ENCODE measurements at places on chromosomes 6 and 20.
A peak's percentile ranks its signal among the peaks of the same experiment; 100 is the strongest.

DNA sequence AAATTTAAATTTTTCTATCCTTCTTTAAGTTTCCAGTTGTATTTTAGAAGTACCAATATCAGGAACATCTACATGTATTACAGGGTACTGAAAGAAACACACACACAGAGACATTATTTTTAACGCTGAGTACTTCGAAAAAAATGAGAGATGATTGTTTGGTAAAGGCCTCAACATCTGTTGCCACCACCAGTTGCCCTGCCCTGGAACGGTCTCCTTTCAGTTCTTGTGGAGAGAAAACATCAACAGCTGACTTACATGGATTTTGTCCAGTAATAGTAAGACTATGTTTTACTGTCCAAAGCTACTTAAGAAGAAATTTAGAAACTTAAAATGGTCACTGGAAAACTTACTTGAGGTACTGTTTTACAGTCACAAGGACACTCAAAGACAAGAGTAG, 16.7 kb downstream of the HMGCLL1 start:
- no peak for DNase-seq

DNA sequence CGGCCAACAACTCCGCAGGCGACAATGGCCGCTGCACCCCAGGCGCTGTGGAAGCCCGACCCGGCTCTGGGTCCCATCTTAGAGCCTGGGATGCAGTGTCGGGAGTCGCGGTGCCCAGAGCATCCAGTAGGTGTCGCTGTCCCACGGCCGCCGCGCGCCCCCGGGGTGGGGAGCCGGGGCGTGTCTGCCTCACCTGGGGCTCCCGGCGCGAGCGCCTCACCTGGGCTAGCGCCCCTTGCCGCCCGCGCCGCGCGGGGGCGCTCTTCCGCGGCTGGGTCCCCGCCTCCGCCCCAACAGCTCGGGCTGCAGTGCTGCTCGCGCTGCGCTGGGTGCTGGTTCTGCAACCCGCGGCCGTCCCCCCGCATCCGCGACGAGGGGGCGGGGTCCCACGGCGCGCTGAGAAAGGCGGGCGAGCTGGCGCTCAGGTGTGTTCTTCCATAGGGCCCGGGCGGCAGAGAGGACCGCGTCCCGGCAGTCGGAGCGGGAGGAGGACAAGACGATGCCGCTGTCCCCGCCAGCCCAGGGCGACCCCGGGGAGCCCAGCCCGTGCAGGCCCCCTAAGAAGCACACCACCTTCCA, at the start of gene CRYBG1:
Gene CRYBG1 (plus strand): TSS at position 308 of the 579 bp plus-strand sequence. CDS start 192 bp downstream, at position 500.
- DNase-seq = peak; percentile 75

DNA sequence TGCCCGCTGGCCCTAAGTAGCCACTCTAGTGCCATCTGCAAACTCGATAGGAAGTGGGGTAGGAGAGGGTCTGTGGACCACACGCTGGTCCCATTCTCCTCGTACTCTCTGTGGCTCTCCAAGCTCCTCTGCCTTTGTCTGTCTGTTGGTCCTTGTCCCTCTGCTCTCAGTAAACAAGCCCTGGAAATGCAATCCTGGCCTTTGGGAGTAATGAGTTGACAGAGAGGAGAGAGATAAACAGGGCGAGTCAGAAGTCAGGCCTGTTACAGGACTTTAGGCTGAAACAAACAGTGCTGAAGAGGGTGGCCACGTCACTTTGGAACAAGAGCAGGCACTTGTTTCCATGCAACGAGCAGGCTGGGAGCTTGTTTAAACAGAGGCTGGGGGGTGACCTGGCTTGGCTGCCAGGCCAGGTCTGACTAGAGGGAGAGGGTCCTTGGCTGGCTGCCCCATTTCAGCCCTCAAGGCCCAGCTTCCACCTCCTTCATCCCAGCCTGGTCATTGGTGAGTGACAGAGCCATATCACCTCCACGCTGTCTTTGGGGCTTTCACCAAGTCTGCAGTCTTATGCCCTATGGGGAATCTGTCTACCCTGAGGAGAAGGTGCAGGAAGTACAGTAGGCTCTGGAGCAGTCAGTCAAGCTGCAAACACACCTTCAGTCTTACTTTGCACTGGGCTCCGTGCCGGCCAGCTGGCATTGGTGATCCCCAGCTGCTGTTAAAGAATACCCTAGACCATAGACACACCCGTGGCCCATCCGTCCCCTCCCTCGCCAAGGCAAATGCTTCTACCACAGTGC, 22.6 kb downstream of the FOXP4 start:
- no peak for DNase-seq

DNA sequence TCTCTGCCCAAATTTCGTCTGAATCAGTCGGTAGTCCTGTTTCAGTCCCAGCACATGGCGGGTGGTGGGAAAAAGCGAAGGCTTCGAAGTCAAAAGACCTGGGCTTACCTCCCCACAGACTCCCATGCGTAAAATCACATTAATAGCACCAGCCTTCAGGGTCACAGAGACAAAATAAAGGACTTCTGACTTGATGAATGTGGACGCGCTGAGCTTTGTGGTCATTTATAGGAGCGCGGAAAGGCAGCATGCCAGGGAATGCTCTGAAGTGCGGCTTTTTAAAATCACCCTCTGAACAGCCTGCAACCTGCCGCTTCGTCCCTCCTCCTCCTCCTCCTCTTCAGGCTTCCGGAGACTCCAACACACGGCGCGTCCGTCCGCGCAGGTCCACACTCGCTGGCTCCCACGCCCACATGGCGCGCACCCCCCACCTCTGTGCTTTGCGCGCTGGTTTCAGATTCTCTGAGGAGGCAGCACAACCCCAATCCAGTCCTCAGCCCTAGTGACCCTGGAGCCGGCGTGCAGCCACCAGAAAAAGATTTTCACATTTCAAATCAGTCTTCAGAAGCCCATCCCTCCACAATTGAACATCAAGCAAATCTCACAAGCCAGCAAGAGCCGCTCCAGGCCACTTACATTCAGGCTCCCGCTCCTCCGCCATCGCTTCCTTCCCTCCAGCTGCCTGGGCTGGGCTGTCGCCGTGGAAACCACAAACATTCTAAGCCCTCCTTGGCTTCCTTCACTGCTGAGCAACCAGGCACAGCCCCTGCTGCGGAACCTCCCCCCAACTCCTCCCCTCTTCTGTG, at the start of gene C6orf118:
Gene C6orf118 (minus strand): TSS at position 680 of the 806 bp plus-strand sequence. CDS start 19 bp downstream, at position 661.
- peak; percentile 94 for DNase-seq

DNA sequence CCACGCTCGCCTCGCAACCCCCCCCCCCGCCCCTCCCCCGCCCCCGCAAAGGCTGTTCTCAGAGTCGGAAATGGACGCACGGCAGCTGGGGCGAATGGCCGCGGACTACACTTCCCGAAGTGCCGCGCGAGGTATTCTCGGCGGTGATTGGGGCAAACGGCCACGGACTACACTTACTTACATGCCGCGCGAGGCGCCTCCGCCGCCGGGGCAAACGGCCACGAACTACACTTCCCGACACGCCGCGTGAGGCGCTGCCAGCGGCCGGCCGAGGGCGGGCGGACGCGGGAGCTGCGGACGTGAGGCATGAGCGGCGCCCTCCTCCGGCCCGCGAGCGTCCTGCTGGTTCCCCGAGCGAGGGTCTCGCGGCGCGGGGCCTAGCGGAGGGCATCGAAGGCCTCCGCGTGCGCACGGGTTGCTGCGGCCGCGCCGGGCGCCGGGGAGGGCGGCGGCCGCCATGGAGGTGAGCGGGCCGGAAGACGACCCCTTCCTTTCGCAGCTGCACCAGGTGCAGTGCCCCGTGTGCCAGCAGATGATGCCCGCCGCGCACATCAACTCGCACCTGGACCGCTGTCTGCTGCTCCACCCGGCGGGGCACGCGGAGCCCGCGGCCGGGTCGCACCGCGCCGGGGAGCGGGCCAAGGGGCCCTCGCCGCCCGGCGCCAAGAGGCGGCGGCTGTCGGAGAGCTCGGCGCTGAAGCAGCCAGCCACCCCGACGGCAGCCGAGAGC, at the start of gene WRNIP1:
Gene WRNIP1 (plus strand): TSS at position 228 of the 730 bp plus-strand sequence. CDS start 230 bp downstream, at position 458.
- DNase-seq = peak; percentile 97

GRCh38 chr20:16552015-16552414, 21.2 kb downstream of the KIF16B start:
- no peak for DNase-seq

DNA sequence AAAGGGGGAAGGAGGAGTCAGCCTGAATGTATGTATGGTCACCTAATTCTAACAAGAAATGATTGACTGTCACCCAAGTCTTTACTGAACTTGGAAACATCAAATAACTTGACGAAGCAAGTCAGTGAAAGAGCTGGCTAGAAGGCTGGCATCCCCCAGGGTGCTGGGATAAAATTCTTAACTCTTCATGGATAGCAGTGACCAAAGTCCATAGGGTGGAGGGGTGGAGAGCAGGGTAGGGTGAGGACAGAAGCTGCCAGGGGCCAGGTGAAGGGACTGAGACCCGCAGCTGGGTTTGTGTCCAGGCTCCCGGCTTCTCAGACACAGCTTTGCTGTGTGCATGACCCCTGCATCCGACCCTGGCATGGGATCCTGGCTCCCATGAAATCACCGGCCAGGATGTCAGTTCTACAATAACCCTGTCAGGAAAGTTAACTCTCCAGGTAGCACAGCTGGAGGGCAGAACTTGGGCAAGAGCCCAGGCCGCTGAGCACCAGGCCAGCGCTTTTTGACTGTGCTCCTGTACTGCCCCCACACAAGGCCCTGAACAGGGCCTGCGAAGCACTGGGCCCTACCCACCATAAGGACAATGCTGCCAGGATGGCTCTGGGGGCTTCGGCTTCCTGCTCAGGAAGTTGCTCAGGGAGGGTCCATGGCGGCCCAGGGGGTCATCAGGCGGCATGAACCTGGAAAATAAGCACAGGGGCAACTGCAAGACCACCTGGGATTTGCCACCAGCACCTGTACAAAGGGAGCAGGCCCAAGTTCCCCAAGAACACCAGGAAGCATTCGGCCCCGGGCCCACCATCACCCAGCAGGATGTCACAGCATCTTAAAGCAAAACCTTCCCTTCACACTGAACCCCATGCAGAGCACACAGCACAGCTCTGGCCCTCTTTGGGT, 32.5 kb downstream of the ZC3H12D start:
- no peak for DNase-seq

- DNase-seq = no peak
These were observed 13.3 kb downstream of the GRM4 start for GRCh38 chr6:34132486-34133185.

- no peak for DNase-seq
These were observed 11.2 kb upstream of the MROH8 start for GRCh38 chr20:37190354-37191112.

GRCh38 chr6:113558966-113559365, 298.2 kb upstream of the MARCKS start:
- DNase-seq = no peak

- no peak for DNase-seq
These were observed 87.1 kb upstream of the SALL4 start for GRCh38 chr20:51889466-51889865.

Measured in right kidney (tissue), 9 donors.